ENCODE measurements at places on chromosomes 7 and 10.

- DNase-seq, result no peak
Observed at GRCh38 chr7:108572480-108572879, 2.8 kb downstream of the DNAJB9 start.

- DNase-seq, result no peak
Observed at GRCh38 chr7:140155428-140155827, 21.4 kb downstream of the KDM7A start.

DNA sequence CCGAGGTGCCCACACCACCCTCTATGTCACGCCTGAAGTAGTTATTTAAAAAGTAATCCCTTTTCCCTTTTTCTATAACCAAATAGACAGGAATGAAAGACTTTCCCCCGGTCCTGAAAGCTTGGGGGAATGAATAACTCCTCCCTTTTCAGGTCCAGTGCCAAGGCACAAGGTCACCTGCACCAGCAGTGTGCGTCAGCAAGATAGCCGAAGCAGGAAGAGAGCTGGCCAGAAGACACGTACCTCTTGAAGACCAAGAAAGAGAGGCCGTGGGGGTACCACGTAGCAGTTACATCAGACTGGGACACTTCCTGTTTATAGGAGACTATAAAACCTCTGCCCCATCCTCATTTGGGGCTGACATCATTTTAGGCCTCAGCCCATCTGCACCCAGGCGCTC, 10.7 kb upstream of the AKR1B1 start:
- DNase-seq, result no peak

DNA sequence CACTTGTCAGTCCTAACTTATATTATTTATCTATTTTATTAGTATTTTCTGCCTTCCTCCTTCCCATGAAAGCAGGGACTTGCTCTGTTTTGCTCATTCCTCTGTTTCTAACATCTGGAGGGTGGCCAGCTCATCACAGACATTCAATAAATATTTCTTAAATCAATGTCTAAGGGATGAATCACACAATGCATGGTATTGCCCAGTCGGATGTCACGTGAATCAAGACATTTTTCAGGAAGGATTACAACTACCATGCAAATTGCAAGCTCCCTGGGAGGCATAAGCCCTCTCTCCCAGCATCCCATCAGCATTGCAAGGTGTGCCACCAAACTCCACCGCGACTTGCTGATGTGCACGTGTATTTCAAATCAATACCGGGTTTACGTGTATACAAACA, 146.6 kb upstream of the RNF32 start:
- DNase-seq, result peak; percentile 13

DNA sequence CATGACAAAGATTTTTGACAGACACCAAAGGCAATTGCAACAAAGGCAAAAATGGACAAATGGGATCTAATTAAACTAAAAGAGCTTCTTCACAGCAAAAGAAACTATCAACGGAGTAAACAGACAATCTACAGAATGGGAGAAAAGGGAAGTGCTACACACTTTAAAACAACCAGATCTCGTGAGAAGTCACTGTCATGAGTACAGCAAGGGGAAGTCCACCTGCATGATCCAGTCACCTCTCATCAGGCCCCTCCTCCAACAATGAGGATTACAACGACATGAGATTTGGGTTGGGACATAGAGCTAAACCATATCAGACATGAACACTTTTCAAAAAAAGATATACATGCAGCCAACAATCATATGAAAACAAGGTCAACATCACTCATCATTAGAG, 11.5 kb upstream of the PSTK start:
- DNase-seq, result no peak

DNA sequence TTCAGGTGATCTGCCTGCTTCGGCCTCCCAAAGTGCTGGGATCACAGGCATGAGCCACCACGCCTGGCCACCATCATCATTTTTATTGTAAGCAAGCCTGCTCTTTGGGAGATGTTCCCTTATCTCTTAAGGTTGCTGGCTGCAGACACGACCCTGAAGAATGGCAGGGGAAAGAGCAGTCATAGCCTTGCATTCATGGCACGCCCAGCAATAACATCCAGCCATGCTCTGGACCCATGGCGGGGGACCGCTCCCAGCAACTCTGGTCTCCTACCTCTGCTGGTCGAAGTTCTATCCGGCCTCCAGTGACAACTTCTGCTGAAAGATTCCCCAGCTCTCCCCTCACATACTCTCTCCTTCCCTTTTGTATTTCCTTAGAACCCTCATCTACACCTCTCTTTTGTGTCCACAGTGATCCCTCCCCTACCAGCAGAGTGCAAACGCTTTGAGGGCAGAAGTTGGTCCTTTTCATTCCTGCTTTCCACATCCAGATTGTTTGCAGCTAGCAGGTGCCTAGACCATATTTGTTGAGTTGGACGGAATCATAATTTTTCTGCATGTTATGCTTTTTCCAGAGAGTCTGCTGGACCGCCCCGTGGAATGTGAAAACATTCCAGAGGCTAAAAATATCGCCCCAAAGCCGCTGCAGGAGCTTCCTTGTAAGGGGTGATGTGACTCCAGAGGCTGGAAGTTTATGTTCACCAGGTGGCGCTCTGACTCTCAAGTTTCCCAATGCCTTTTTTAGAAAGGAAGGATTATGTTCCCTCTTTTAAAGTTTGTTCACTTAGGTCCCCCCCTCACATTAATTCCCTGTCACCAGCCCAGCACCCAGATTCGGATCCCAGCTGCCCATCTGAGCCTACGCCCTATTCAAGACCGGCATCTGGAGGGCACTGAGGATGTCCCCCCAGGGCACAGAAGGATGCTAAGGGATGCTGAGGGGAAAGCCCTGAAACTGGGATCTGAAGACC, 4.3 kb upstream of the MARVELD1 start:
- peak; percentile 80 for DNase-seq

DNA sequence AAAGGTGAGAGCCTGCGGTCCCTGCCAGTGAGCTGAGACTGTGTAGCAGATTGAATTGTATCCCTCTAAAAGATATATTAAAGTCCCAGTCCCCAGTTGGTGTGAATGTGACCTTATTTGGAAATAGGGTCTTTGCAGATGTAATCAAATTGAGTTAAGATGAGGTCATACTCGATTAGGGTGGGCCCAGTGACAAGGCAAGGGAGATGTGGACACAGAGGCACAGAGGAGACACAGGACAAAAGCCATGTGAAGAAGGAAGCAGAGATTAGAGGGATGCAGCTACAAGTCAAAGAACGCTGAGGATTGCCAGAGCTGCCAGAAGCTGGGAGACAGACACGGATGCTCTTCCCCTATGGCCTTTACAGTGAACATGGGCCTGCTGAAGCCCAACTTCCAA, 104.3 kb downstream of the CLEC2L start:
- no peak for DNase-seq

DNA sequence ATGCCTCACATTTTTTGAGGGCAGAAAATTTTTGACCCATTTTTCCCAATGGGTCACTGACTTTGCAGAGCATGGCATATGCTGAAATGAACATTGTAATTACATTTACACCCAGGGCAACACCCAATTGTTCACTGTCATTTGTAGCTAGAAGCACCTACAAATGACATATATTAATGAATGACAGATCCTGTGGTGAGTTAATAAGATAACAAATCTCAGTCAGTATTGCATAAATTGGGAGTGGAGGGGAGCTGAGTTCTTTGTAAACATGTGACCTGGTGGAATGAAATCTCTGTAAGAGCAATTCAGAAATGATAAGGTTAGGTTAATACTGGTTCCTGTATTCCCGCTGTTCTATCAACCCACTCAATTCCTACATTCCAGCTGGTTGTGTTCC, 255.1 kb upstream of the LRRN3 start:
- no peak for DNase-seq

DNA sequence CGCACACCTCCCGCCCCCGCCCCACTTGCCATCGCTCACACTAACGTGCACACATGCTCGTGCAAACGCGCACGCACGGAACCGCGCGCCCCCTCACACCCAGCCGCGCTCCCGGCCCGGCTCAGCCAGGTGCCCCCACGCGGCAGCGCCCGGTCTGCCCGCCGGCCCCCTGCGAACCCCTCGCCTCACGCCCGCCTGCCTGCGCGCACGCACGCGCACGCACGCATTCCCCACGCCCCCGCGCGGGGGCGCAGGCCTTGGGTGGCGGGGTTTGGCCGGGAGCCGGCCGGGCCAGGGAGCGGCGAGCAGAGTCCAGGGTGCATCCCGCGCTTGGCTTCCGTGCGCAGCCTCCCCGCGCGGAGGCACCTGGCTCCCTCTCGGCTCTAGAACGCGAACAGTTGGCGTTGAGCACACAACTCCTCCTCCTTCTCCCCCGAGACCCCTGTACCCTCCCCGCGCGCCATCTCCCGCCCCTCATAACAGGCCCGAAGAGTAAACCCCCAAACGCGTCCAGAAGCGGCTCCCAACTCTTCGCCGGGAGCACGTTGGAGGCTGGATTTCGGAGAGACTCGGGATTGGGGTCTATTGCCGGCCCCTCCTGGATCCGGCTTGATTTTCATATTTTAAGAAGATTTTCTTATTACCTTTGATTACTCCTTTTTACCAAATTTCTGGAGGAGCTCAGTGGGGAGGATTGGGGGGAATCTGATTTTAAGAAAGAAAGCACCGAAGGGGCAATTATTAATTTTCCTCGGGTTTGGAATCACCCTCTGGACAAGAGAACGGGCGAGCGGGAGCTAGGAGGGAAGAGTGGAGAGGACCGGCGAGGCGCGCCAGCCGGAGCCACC, 527 bp upstream of the SORCS3 start:
- peak; percentile 14 for DNase-seq

DNA sequence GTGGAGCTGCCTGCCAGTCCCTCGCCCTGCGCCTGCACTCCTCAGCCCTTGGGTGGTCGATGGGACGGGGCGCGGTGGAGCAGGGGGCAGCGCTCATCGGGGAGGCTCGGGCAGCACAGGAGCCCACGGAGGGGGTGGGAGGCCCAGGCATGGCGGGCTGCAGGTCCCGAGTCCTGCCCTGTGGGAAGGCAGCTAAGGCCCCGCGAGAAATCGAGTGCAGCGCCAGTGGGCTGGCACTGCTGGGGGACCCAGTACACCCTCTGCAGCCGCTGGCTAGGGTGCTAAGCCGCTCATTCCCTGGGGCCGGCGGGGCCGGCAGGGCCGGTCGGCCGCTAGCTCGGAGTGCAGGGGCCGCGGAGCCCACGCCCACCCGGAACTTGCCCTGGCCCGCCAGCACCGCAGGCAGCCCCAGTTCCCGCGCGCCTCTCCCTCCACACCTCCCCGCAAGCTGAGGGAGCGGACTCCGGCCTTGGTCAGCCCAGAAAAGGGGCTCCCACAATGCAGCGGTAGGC, 565.9 kb upstream of the NRG3 start:
- DNase-seq, result no peak

DNA sequence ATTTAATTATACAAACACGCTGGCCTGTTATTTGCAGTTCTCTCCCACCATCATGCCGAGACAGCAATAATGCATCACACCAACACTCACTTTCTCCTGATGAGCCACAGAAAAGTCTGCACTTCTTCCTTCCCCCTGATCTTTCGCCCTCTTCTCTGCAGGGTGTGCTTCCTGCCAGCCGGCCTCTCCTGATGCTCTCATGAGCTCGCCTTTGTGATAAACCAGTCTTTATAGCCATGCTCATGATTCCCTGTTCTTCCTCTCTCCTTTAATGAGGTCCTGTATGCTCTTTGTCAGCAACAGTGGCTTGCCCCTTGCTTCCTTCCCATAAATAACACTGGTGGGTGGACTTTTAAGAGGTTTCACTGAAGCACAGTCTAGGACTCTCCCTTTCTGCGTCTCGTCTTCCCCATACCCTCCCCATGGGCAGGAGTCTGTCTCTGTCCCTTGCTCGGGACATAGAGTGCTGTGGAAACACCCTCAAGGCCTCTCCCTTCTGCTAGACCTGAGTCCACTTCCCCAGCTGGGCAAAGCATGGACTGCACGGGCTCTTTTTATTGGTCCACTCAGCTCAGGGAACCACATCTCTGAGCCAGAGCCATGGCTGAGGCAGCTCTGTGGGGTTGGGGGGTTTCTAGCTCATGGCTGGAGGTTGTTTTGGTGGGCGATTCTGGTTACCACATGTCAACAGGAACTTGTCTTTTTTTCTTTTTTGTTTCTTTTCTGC, 133.9 kb downstream of the C10orf105 start:
- peak; percentile 67 for DNase-seq

GRCh38 chr10:2913474-2913873, 153.9 kb upstream of the PFKP start:
- no peak for DNase-seq

- DNase-seq, result peak; percentile 63
Observed at GRCh38 chr7:23467806-23468525, 2.3 kb downstream of the IGF2BP3 start.

DNA sequence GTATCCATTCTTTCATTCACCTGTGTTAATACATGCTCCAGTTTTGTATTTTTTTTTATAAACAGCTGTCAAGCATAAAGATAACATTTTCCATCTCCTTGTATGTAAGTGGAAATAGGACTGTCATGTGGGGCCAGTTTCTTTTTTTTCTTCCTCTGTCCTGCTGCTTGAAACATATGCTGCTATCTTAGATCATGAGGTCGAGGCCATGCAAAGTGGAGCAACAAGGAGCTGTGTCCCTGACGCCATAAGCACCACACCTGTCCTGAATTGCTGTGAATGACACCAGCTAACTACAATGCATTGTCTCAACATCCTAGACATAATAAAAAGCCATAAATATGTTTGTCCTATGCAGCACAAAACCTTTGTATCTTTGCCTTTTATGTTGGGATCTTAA, 37.7 kb upstream of the SLC26A4 start:
- no peak for DNase-seq

- DNase-seq, result no peak
Observed at GRCh38 chr7:94212160-94212559, 182.5 kb upstream of the COL1A2 start.

GRCh38 chr7:47215049-47215448, 366.9 kb downstream of the TNS3 start:
- DNase-seq, result no peak

GRCh38 chr10:3919709-3920308, 134.8 kb upstream of the KLF6 start:
- no peak for DNase-seq

DNA sequence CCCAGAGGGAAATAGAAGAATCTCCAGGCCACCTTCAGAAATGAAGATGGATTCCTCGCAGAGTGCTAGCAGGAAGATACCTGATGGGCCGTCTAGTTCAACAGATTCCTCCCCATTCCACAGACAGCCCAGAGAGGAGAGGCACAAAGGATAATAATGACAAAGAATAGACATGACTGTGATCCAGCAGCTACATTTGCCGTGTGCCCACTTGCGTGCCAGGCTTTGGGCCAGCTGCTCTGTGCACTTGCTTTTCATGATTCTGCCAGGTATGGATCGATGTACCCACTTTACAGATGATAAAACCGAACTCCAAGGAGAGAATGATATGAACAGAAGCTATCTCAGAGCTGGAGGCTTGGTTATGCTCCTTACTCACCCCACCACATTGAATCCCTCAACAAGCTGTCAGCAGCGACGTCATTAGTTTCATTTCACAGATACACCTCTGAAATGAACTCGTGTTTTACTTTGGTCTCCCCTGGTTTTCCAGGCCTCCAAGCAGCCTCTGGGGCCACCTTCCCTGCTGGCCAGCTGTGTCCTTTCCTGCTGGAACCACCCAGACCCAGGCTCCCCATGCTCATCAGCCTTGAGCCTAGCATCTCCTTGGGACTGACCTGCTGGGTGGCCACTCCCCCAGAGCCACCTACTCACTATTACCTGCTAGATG, 11.9 kb upstream of the WDFY4 start:
- DNase-seq, result no peak
